ENCODE measurements at places on chromosomes 5 and 9.

- DNase-seq, result no peak
Observed at GRCh38 chr9:38638881-38639576, 18.6 kb upstream of the ANKRD18A start.

DNA sequence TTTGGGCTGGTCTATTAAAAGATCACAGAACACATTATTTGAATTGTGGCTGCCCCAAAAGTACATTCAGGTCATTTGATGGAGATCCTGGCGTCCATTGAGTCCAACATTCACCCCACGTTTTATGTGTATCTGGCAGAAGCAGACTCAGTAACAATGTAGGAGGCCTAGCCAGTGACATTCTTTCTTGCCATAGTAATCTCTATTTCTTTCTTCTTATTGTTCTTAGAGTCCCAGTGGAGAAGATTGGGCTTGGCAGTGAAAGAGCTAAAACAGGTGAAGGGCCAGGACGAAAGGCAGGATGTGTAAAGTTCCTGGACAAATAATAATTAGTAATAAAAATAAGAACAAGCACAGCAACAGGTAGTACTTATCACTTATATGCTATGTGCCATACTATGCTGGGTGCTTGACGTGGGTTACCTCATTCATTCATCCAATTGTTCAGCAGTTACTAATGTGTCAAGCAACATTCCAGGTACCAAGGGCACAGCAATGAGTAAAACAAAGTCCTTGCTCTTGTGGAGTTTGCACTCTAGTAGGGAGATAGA is 12.6 kb upstream of the ANKH start:
- no peak for DNase-seq

DNA sequence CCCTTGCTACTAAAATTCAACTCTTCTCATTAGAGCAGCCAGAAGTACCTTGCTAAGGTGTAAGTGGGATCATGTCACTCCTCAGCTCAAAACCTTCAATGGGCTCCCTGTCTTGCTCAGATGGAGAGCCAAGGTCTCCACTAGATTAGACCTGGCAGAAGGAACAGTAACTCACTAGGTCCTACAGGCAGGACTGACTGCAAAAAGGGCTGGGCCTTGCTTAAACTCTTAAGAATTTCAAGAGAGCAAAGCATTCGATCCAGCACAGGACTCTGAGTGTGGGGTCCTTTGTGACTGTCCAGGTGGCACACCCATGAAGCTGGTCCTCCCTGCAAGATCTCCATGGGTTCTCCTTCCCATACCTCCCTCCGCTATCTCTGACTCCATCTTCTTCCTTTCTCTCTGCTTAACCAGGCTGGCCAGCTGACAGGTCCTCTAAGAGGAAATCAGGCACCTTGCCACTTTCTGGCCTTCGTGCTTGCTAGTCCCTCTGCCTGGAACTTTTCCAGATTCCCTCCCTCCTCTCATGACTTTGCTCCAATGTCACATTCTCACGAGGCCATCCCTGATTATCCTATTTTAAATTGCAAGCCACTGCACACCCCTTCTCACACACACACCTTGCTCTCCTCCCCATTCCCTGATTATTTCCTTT is 70.2 kb downstream of the BASP1 start:
- no peak for DNase-seq

DNA sequence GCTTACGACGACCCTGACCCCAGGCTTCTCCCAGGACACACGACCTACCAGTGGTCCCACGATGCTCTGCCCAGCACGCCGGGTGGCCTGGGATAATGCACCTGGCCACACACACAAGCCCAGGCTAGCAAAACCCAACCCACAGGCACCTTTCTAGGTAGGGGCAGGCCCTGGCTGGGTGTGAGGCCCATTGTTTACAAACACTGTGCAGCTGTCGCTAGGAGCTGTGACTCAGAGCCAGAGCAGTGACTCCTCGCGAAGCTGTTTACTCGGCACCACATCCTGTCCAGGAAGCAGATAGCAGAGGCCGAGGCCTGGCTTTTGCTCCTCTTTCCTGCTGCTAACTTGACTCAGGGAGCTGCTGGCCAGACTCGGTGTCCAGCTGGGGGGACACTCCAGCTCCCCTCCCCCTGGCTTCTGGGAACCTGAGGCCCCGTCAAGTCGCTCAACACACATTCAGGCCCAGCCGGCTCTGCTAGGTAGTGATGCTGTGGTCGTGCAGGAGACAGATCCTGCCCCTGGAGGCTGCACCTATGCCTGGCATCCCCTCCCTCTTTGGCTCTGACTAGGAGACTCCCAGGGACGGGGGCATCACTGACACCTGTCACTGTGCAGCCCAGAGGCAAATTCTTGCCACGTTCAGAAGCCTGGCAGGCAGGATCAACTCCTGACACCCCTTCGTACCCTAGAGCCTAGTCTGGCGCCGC is 12.8 kb upstream of the RALGDS start:
- DNase-seq, result peak; percentile 88

DNA sequence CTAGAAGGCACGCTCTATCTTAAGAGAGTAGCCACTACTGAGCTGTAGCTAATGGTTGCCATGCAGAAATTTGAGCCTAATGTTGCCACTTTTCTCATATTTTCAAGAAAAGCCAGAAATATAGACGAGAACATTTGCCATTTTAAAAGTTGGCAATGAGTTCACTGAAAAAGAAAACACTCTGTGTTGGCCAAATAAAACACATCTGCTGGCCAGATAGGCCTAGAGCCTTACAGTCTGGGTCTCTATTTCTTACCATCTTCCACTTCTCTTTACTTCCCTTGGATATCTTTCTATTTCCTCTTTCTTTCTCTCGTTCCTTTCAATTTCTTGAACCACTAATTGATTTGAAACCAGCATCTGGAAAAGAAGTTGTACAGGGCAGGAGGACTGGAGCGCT is 36.6 kb upstream of the VCAN start:
- DNase-seq, result no peak

DNA sequence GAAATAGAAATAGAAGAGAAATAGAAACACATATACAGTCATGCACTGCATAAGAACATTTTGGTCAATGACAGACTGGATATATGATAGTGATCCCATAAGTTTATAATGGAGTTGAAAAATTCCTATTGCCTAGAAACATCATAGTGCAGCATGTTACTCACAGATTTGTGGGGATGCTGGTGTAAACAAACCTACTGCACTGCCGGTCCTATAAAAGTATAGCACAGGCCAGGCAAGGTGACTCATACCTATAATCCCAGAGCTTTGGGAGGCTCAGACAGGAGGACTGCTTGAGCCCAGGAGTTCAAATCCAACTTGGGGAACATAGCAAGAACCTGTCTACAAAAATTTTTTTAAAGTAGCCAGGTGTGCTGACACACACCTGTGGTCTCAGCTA is 240.6 kb upstream of the MAP3K1 start:
- no peak for DNase-seq

- no peak for DNase-seq
Observed at GRCh38 chr9:78023003-78023741, 8.4 kb downstream of the GNAQ start.

DNA sequence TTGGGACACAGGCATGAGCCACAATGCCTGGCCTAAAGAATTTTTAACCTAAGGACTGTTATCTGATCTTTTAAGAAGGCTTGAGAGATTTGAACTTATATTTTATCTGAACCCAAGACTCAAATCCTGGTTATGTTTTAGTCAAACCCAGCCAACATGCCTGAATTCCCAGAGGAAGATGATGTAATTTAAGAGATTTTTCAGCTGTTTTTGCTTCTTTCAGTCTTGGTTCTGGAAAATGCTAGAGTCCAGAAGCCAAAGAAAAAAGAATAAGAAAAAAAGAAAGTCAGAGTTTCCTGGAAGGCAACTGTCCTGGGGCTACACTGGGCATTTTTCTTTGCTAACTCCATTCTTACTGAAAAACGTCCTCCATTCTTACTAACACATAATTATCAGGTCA is 85.8 kb downstream of the SNX18 start:
- DNase-seq, result no peak

DNA sequence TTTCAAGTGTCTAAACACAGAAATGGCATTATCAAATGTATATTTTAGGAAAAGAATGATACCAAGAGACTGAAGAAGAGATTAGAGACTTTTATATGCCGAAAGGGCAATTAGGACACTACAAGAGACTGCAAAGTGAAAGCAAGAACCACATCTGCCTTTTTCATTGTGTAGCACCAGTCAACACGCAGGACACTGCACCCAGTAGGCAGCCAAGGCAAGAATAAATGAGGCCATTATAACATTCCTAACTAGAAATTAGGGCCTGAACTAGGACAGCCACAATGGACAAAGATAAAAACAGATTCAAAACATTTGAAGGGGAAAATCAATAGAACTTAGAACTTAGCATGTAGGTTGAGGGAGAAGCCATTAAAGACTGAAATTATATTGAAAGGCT is 10.8 kb downstream of the CETN3 start:
- DNase-seq, result no peak

GRCh38 chr5:66329078-66329477 is 185.0 kb downstream of the SREK1 start:
- no peak for DNase-seq

DNA sequence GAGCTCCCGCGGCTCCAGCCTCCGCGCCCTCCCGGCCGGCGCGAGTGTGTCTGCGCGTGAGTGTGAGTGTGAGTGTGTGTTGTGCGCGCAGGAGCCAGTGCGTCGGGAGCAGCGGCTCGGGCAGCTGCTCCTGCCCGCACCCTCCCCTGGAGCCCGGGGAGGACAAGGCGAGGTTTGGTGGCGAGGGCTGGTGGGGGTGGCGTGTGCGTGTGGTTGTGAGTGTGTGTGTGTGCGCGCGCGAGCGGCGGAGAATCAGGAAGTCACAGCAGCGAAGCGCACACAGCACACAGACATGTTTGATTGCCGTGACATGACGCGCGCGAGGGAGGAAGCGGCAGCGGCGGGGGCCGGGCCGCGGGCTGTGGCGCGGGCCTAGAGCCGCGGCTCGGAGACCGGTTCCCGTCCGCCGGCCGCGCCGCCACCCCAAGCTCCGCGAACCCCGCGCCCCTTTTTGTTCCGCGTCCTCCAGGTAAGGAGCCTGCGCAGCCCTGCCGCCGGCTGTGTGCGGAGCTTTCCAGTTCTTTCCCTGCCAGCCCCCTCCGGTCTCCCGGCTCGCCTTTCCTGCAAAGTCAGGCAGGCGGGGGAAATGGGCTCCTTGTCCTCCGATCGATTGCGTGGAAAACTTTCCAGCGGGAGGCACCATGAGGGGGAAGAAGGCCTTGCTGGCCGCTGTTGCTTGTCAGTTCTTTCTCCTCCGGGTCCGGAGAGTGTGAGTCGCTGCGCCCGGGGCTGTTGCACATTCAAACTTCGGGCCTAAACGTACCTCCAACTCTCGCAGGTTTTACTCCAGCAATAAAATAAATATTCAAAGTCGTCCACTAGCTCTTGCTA is 2.4 kb downstream of the SMARCA2 start:
- peak; percentile 90 for DNase-seq

GRCh38 chr5:85605381-85605780 is 1012.4 kb upstream of the COX7C start:
- DNase-seq, result no peak

GRCh38 chr5:178463321-178464155 is 126.7 kb downstream of the COL23A1 start:
- DNase-seq, result no peak

GRCh38 chr9:133980864-133981588 is 11.1 kb downstream of the VAV2 start:
- DNase-seq, result peak; percentile 51

DNA sequence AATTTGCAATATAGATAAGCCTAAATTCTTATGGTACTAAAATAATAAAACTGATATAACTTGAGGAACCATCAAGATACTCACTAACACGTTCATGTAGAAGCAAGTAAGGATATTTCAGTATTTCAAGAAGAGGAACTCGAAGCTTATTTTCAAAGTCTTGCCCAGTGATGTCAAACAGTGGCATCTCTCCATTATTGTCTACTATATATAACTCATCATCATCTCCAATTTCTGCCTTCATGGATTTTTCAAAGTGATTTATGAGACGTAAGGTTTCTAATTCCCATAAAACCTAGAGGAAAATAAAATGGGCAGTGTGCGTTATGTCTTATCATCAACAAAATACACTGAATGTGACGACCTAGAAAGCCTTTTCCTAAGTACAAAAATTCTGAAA is 8.6 kb downstream of the SETX start:
- DNase-seq, result no peak

DNA sequence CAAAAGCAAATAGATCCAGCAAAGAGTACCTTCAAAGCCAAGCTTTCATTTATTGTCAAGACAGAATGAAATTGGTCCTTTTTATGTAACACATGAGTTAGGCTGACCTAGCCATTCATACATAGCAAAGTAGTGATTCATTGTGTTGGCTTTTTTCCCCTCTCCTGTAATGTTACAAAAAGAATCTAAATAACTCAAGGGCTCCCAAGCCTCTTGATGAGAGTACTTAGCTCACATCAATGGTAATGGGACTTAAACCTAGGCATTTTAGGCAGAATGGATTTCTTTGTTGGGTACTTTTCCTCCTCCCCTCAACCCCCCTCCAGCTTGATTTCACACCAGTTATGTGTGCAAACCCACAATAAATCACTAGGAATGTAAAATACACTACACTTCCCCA is 123.7 kb downstream of the EBF1 start:
- DNase-seq, result no peak

GRCh38 chr5:56278335-56278753 is 45.2 kb upstream of the ANKRD55 start:
- DNase-seq, result no peak

- no peak for DNase-seq
Observed at GRCh38 chr9:98611319-98611718, 97.4 kb downstream of the GABBR2 start.

GRCh38 chr9:78292026-78292425 is 4.9 kb upstream of the PSAT1 start:
- DNase-seq, result no peak

- peak; percentile 48 for DNase-seq
Observed at GRCh38 chr5:102196481-102196880, 99.6 kb downstream of the SLCO4C1 start.

GRCh38 chr5:4348423-4348822 is 752.8 kb downstream of the IRX1 start:
- no peak for DNase-seq

DNA sequence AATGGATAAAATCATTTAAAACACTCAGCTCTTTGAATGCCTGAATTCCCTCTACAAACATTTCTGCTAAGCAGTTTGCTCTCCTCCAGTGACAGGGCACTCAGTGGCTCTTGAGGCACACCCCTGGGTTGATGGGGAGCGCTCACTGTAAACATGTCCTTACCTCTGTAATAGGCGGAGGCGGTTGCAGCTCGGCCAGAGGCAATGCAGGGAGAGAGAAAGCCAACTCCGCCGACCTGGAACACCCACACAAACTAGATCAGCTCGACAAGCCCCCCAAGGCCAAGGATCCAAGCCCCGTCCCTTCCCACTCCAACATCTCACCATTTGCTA is 329 bp downstream of the CDC23 start:
- DNase-seq, result no peak

- no peak for DNase-seq
Observed at GRCh38 chr5:68396722-68397121, 181.2 kb downstream of the PIK3R1 start.

DNA sequence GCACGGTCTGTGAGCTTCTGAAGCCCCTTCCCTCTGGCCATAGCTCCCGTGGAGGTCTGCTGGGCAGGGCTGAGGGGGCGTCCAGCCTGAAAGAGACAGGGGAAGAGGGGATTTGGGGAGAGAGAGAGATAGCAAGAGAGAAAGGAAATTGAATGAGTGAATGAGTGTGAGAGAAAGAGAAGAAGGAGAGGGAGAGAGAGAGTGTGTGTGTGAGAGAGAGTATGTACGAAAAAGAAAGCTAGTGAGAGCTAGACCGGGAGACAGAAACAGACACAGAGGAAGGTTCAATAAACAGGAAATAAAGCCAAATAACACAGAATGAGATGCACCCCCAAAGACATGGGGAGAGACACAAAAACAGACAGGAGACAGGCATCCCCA is 37.4 kb downstream of the PAX5 start:
- DNase-seq, result no peak

- no peak for DNase-seq
Observed at GRCh38 chr9:133375116-133375723, 640 bp downstream of the SURF4 start.

All from upper lobe of right lung (tissue), 1 donor.